ENCODE measurements at places on chromosomes 2 and 18.

- no peak for DNase-seq
Measured at GRCh38 chr18:28359176-28359575, 182.2 kb upstream of the CDH2 start.

DNA sequence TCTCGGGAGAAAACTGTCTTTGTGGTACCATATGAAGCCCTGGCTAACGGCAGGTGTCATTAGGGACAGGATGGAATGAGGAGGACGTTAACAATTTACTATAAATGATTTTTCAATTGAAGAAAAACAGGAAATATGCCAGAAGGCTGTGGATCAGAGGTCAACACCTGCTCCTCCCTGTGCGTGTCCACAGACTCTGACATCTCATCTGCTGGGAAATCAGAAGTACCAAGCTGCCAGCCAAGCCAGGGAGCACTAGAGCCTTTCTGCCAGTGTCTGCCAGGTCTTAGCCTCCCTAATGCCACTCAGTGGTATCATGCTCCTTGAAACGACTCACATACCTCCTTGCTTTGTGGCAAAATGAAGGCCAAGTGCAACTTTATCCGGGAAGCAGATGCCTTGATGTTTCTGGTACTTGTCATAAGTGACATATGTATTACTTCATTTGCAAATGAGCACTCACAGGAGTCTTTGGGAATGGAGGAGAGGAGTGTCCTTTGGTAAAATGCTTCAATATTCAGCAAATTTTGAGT is 541.1 kb downstream of the SATB2 start:
- no peak for DNase-seq

DNA sequence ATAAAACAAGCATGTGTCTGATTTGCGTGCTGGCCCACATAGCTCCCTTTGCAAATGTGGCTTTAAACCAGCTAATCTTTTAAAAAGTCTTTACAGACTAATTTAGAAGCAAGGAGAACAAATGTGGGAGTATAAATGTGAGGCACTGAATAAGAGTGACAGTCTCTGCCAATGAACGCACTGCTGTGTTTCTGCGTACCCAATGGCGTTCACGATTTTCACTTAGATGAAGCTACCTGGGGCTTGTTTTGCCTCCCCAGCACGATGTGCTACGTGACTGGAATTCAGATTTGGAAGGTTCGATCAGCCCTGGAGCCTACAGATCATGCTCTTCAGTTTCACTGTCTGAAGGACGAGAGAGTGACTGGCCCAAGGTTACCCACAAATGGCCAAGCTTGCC is 10.8 kb upstream of the CRACDL start:
- no peak for DNase-seq

DNA sequence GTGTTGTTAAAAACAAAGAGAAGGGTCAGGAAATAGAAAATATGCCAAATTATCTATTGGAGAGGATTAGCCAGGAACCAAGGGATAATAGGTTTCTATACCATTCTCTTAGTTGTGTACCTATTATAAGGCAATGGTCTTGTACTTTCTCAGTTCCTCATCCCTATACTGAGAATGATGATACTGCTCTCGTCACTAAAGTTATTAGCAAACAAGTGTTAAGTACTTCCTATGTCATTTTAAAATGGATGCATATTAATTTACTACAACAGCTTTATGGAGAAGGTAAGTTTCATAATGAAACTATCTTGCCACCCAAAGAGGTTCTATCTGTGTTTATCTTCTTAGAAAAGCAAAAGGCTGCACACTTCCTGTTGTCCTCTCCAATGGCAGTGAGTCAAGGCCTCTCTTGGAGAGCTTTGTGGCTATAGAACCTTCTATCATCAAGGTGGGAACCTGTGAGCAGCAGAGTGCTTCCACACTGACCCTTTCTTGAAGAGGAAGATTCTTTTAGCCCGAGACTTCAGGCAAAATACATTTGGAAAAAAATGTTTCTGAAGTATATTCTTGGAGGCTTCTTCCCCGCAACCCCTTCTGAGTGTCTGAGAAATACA is 460.7 kb upstream of the FANCL start:
- DNase-seq, result no peak

DNA sequence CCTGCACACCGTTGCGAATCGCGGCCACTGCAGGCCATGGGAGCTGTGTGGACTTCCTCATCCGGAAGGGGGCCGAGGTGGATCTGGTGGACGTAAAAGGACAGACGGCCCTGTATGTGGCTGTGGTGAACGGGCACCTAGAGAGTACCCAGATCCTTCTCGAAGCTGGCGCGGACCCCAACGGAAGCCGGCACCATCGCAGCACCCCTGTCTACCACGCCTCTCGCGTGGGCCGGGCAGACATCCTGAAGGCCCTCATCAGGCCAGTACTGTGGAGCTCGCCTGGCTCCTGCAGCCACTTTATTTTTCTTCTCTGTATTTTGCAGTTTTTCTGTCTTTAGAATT is 9.0 kb downstream of the ASB1 start:
- no peak for DNase-seq

DNA sequence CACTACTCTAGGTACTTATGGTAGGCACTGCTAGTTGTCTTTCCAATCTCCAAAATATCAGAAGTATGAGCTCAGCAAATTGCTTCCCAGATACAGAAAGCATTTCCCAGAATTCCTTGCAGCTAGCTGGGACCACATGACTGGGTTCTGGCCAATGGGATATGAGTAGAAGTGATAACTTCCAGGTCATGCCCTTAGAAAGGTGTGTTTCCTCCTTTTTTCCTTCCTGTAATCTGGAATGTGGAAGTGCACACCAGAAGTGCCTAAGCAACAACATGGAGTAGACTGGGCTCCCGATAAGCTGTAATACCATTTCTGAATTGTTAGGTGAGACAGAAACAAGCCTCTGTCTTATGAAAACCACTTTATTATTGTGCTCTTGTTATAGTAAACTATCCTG is 279.8 kb downstream of the ZNF385B start:
- no peak for DNase-seq

DNA sequence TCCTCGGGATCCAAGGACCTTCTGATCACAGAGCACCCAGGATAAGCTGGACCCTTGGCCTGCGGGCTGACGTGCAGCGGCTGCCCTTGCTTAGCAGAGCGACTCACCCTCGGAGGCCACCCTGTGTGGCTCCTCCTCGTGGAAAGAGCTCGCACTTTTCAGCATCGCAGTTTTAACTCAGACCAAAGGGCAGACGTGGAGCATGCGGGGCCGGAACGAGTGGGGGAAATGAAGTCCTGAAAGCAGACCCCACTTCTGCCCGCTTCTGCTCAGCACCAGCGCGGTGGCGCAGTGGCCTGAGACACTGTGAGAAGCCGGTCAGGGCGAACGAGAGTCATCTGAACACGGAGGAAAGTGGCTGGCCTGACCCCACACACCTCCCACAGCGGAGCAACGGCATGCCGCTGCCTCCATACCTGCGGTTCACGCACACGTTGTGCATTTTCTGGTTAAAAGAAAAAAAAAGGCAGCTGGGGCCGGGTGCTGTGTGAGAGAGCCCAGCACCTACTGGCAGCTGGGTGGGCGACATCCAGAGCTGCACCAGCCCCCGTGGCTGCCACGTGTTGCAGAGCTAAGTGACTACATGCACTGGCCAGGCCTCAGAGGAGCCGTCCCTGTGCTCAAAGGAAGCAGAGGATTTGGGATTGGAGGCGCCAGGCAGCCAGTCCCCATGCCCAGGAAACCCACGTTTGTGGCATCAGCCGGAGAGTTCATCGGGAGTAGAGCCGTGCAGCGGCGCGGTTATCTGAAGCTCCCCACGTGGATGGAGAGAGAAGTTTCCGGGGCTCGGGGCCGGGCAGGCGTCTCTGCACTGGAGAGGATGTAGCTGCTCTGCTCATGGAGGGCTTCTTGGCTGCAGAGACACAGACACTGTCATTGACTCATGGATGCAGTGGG is 89.7 kb downstream of the USP40 start:
- DNase-seq, result no peak

DNA sequence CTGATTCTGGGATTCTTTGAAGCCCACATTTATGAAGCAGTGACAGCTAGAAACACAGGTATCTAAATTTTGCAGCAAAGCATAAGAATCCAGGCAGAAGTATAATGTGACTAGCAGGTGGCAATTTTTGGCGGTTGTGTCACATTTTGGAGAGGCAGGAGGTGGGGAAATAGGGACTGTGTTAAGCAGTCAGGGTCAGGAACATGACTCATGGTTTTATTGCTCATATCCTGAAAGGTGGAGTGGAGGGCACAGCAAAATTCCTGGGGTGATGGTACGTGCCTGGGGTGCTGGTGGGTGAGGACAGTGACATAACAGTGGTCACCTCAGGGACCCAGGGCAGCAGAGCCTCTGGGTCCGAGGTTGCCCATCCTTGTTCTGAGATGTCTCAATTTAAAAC is 63.5 kb upstream of the TTN start:
- no peak for DNase-seq

- DNase-seq, result no peak
Measured at GRCh38 chr2:63023444-63023843, 27.2 kb upstream of the OTX1 start.

DNA sequence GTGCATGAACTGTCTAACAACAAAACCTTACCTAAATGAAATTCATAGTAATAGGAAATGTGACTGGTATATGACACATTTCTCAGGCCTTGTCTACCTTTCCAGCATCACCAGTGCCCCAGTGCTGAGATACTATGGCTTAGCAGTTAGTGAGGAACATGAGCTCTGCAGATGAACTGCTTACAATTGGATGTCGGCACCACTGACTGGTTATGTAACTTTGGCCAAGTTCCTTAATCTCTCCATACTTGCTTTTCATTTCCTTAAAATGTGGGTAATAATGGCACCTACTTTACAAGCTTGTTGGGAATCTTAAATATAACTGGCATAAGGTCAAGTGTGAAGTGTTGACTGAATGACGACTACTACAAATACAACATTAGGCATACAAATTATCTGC is 136.3 kb downstream of the OLA1 start:
- DNase-seq, result no peak

DNA sequence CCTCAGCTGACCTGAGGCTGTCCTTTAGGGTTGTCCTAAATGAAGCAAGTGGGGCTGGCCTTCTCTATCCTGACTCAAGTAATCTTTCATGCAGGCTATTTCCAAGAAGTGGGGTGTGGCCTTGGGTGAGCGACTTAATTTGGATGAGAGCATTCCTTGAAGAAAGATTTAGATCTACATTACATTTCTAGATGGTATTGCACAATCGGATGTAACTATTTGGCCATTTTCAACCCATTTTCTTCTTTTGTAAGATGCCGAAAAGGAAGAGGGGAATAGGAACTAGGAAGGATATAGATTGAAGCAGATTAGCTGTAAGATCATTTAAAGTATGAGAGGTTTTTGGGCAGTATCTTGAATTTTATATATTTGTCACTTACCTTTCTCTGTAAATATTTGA is 746.3 kb downstream of the MBD2 start:
- no peak for DNase-seq

DNA sequence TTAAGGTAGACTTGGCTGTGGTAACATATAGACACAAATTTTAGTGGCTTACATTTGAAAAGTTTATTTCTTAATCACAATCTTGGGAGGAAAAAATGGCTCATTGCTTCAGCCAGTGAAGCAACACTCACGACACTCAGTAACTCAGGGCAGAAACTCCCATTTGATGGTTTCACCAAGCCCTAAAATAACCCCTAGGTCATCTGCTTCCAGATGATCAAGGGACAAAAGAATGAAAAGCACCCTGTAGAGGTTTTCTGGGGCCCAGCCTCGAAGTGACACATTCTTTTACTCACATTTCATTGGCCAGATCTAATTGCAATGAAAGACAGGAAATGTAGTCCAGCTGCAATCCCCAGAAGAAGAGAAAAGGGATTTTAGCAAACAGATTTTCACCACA is 275.9 kb downstream of the TMX3 start:
- DNase-seq, result no peak

DNA sequence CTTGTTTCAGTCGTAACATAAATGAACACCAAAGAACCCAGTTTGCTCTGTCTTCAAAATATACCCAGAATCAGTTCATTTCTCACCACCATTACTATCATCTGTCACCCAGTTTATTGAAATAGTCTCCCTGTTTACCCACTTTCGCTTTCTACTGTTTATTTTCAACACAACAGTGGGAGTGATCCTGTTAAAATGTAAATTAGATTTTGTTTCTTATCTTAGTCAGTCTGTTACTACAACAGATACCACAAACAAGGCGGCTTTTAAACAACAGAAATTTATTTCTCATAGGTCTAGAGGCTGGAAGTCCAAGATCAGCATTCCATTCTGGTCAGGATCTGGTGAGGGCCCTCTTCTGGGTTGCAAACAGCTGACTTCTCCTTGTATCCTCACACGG is 74.8 kb downstream of the ARHGAP15 start:
- DNase-seq, result no peak

GRCh38 chr2:1627628-1628381 is 116.5 kb downstream of the PXDN start:
- DNase-seq, result no peak

DNA sequence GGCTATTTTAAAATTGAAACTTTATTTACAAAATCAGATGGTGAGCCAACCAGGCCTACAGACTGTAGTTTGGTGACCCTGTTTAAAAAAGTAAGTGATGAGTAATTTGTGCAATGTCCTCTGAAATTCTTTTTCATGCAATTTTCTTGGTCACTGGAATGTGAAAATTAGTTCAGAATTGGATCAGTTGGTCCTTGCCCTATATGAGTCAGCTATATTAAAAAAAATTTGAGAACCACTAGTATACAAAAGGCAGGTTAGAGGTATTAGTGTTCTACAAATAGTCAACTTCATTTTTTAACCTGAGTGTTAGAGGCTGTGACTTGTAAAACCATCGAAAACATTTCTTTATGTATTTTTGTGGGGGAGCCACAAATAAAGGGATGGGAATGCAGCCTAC is 91.1 kb upstream of the NXPH2 start:
- no peak for DNase-seq

DNA sequence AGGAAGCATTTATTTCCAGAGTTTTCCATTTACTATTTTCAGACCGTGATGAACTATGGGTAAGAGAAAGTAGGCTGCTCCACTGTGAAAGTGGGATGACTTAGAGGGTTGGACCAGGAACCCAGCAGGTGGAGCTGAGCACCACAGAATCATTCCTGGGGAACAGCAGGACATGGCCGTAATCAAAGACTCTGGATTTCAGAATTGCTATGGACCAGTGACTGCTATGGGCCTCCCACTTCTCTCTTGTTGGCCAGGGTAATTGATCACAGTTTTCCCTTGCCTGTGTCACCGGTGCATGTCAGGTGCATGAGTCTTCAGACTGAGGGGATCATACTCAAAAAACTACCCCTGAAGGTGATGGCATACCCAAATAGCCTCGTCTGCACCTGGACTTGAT is 90.6 kb upstream of the GPC1 start:
- DNase-seq, result no peak

GRCh38 chr2:137155356-137156104 is 390.2 kb downstream of the THSD7B start:
- DNase-seq, result no peak

DNA sequence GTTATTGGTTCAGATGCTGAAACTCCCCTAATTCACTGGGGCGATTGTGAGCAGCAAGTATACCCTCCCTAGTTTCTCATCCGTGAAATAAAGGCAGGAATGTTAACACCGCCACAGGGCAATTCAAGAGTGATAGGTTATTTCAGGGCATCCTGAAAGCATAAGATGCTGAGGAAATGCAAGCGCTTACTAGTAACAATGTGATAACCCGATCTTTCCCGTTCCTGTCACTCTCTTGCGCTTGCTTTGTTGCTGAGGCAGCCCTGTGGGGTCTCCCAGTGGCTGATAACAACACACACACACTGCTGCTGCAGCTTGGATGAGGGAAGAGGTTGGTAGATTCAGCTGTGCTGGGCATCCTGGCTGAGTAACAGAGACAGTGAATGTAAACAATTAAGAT is 259.3 kb downstream of the AGPS start:
- DNase-seq, result no peak
